ENCODE measurements at places on chromosomes 16 and 17.

DNA sequence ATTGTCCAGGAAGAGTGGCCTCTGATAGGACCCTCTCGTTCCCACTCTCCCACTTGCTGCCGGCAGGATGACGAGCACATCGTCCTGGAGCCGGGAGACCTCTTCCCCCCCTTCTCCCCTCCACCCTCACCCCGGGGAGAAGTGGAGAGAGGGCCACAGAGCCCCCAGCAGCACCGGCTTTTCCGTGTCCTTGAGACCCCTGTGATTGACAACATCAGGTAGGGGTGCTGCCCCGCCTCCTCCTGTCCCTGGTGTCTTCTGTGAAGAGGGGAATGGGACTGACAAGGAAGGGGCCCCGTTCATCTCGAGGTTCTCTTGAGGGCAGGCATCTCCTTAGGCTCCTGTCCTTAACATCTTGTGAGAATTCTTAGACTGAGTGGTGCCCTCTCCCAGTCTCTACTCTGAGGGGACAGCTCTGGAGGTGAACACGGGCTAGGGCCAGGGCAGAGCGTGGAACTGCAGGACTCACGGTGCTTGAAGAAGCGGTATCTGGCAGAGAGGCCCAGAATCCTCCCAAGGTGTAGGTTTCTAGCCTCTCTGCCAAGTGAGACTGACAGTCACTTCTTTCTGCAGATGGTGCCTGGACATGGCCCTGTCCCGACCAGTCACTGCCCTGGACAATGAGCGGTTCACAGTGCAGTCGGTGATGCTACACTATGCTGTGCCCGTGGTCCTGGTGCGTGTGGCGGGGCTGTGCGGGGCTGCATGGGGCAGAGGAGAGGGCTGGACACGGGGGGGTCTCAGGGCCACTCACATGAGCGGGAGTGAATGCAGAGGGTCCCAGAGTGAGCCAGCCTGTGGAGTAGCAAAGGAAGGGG is 26.4 kb downstream of the CASKIN2 start:
- no peak for DNase-seq

GRCh38 chr16:12545792-12546342 is 257.8 kb downstream of the CPPED1 start:
- DNase-seq = no peak

- DNase-seq = no peak
Measured at GRCh38 chr16:13391337-13391736, 489.9 kb downstream of the SHISA9 start.

DNA sequence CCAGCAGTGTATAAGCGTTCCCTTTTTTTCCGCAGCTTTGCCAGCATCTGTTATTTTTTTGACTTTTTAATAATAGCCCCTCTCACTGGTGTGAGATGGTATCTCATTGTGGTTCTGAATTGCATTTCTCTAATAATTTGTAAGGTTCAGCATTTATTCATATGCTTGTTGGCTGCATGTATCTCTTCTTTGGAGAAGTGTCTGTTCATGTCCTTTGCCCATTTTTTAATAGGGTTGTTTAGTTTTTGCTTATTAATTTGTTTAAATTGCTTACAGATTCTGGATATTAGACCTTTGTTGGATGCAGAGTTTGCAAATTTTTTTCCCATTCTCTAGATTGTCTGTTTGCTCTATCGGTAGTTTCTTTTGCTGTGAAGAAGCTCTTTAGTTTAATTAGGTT is 26.9 kb downstream of the PHKB start:
- DNase-seq = no peak

- no peak for DNase-seq
Measured at GRCh38 chr16:75053791-75054555, 55.1 kb downstream of the ZNRF1 start.

DNA sequence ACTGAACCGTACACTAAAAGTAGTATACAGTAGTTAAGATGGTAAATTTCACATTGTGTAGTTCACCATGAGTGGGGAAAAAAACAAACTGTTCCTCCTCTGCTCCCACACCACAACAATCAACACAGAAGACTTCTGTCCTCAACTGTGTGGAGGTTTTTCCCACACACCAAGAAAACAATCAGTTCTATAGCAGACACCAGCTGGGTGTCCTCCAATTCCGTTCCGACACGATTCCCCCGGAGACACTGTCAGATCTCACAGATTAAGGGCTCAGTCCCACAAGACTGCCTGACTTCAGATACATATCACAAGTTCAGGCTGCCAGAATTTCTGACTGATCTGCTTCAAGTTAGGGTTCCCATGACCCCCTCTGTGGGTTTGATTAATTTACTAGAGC is 31.8 kb downstream of the BBS2 start:
- no peak for DNase-seq

DNA sequence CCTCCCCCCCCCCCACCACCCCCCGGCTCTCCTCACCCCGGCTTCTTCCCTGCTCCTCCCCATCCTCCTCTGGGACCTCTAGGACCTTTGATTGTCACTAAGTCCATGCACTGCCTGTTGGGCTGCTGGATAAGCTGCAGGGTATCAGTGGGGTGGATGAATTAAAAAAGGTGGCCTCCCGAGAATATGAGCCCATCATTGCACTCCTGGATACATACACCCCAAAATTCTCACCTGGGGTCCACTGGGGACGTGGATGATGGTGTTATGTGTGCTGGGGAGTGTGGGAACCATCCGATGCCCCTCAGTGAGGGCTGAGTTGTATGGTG is 88.8 kb downstream of the IRF8 start:
- no peak for DNase-seq

GRCh38 chr17:35568561-35568960 is 7.9 kb upstream of the SLFN14 start:
- no peak for DNase-seq

DNA sequence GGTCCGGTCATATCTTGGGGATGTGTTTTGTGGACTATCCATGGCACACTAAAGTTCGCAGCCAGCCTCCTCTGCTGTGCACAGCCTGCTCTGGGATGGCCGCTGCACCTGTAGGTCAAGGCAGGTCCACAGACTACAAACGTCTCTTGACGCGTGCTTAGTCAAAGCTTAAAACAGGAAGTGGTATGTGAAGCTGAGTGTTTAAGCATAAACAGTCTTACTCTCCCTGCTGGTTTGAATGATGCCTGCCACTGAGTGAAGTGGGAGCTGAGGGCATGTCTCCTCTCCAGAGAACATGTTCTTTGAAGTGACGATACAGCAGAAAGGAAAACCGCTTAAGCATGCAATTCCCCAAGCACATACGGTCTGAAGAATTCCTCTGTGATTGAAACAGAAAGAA is 365.6 kb downstream of the SLC39A11 start:
- DNase-seq = no peak

GRCh38 chr17:32798938-32799337 is 78.0 kb downstream of the MYO1D start:
- DNase-seq = no peak

DNA sequence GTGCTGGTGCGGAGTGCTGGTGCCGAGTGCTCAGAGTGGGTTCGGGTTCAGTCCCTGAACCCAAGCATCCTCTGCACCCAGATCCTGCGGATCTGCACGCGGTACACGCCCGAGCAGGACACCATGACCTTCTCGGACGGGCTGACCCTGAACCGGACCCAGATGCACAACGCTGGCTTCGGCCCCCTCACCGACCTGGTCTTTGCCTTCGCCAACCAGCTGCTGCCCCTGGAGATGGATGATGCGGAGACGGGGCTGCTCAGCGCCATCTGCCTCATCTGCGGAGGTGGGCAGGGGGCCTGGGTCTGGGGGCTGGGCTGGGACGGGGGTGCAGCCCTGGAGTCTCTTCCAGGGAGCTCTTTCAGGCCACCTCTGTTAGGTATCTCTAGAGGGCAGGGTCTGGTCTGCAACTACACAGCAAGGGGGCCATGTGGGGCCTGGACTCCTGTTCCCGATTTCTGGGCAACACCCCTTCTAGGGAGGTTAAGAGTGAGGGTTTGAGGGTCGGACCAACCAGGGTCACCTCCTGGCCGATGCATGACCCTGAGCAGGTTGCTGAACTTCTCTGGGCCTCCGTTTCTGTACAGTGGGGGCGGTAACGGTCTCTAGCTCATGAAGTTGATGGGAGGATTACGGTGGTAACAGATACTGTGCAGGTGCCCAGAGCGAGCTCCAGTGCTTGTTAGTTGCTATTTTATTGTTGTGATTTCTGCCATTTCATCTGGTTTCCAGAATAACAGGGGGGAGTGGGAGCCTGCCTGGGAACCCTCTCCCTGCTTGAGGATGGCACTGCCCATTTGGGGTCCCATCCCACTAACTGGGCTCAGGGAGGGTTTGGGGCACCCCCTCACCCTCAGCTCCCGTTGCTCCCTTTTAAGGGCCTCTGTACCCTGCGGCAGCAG is 10.1 kb downstream of the GJD3 start:
- DNase-seq = no peak

DNA sequence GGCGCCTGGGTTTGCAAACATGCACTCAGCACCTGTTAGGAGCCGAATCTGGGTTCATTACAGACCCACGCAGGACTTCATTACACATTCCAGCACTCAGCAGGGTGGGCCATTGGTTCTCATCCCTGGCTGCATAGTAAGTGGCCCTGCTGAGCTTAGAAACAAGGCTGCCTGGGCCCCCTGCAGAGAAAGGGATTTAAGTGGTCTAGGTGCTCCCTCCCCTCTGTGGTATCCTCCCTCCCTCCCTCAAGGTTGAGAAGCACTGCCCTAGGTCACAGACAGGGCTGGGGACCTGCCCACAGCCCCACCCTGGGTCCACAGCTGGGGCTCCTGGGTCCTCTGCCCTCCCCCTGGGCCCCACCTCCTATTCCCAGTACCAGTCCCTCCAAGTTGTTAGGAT is 28.3 kb downstream of the WNT3 start:
- no peak for DNase-seq

DNA sequence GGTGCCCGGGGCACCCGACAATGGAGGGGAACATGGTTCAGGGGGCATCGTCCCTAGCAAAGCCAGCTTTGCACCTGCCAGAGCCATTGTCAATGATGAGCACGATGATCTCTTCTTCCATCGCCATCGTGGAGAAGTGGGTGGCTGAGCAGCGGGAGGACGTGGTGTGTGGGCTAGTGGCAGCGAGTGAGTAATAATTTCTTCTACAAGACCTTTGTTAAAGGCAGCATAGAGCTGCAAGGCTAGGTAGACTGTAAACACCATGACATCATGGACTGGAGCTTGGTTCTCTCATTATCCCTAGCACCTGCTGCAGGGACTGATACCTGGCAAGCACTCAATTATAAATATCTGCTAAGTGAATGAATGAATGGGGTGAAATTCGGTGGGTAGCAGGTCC is 6.7 kb upstream of the HEATR3 start:
- DNase-seq = no peak

- DNase-seq = no peak
Measured at GRCh38 chr17:1047879-1048470, 51.0 kb downstream of the TIMM22 start.

- DNase-seq = no peak
Measured at GRCh38 chr16:83925095-83925905, 26.4 kb downstream of the MLYCD start.

GRCh38 chr16:77324729-77325128 is 110.1 kb downstream of the ADAMTS18 start:
- DNase-seq = no peak

- no peak for DNase-seq
Measured at GRCh38 chr16:56985288-56985961, 3.9 kb upstream of the NLRC5 start.

DNA sequence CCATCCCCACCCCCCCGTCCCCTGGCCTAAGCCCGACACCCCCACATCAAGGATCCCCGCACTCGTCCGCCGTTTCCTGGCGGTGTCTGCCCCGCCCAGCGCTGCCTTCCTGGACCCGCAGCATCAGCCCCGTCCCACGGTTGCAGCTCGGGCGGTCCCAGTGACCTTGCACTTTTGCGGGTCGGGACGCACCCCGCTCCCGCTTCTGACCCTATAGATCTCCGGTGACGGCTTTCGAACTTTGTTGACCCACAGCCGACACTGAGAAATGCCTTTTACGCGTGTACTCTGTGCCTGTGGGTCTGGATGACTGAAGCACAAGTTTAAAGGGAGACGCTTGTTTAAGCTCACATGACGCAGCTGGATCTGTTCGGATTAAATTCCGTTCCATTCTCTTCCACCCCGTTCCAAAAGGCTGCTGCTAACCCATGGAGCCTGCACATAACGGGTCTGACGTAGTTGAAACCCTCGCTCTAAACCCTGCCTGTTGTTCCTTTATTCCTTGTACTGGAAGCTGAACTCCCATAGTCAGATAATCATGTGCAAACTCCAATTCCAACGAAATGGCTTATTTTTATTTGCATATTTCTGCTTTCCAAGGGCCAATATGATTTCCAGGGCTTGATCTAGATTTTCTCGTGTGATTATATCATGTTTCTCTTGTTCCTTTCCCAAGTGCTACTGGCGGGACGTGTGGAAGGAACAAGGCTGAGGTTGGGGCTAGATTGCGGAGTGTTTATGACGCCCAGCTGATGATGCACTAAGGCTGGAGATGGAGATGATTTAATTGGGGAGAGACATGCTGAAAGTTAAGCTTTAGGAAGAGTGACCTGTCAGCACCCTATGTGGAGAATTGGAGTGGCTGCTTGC is 834 bp downstream of the FLYWCH1 start:
- DNase-seq = no peak

- no peak for DNase-seq
Measured at GRCh38 chr17:48723423-48724250, 652 bp downstream of the PRAC2 start.

DNA sequence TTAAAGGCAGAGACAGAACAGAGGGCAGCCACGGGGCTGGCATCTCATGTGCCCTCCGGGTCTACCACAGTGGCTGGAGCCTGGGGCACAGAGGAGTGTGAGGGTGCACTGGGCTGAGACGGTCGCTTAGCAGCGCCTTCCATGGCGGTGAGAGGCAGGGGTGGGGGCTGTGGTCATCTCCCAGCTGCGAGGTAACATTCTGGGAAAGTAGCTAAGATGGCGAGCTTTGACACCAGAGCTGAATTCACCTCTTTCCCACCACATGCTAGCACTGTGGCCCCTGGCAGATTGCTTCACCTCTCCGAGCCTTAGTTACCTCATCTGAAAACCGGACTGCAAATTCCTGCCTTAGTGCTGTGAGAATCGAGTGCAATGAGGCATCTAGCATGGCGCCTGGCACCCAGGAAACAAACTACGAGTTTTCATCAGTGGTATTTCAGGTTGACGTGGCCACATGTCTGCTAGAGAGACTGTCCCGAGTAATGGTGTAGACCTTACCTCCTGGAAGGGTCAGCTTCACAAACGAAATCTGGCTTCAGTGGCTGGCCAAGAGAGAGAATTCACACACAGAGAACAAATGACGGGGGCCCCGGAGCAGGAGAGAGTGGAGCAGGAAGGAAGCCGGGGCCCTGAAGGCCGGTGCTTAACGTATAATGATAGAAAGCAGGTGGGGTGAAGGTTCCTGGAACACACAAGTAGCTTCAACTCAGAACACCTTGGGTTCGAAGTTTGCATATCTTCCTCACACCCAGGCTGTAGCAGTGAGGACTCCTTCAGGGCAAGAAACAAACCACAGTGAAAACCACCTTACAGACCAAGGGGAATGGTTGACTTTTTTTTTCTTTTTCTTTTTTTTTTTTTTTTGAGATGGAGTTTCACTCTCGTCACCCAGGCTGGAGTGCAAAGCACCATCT is 63.9 kb upstream of the RPH3AL start:
- no peak for DNase-seq

DNA sequence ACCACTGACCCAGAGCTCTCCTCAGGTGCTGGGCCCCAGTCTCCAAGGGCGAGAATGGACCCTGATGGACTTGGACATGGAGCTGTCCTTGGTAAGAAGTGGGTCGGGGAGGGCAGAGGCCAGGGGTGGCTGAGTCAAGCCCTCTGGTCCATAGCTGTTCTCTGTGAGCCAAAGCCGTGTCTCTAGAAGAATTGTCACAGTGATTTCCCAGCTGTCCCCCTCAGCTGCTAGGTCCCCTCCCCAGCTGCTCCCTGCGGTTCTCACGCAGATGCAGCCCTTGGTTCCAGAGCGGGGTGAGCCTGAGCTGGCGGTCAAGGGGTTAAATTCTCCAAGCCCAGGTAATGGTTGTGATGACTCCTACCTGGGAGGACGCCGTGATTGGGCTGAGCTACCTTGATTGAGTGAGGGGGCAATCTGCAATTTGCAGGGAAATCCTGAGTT is 1.3 kb upstream of the NOL3 start:
- DNase-seq = no peak
